CD4-positive, alpha-beta T cell treated with Interleukin-10 for 1 hour (primary cell): ENCODE measurements at places on chromosomes 7 and 10.
A peak's percentile ranks its signal among the peaks of the same experiment; 100 is the strongest.

DNA sequence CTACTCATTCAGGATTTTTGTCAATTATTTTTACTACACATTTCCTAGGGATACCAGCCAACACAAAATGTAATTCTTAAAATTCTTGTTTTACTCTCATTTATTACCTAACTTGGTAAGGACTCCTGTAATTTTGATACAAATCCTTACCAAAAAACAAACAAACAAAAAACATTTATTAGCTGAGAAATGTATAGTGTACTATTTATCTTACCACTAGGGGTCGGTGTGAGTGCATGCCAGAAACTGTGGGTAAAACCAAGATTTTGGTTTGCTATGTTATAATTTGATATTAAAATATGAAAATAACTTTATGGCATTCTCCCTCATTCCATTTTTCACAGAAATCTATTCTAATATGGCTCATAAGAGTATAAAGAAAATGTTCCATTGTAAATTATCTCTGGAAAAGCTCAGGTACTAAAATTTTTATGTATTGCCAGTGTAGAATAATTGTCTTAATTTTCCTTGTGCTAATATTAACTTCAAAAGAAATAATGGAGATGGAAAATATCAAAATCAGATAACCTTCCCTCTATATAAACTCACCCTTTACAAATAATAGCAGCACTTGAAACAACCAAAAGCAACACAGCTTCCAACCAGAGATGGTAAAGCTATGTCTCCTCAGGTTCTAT, 290.8 kb upstream of the PCDH15 start:
- no peak for DNase-seq

DNA sequence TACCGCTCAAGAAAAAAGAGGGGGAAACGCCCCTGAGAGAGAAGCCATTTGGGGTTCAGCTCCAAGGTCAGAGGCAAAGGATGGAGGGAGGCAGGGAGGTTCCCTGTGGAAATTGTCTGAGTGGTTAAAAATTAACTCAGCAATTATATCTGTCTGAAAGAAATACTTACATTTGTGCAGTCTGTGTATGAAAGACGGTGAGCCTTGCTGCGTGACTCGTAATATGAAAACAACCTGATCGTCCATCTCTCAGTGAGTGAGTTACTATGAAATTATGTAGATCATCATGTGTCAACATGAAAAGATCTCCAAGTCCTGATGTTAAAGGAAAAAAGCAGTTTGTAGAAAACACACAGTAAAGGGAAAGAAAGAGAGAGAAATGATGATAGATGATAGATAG, 67.2 kb upstream of the FAM204A start:
- DNase-seq = no peak

GRCh38 chr7:83684928-83685327, 36.0 kb upstream of the SEMA3E start:
- no peak for DNase-seq

DNA sequence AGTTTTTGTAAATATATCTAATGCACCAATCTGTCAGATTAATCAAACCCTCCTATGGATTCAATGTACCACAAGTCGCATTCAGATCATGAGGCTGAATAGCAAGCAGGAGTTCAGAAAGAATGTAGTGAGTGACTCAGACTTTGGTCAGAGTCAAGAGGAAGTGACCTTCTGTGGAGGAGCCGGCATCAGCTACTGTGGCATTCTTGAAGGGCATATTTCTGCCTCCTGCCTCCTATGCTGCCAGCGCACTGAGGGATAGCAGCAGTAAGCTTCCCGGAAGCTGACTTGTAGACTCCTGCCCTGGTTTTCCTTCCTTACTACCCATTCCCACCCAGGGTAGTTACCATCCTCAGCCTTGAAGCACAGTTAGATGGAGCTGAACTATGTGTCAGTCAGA, 867.5 kb downstream of the NRG3 start:
- no peak for DNase-seq

GRCh38 chr7:153103202-153103601, 343.6 kb downstream of the ACTR3B start:
- DNase-seq = no peak

GRCh38 chr10:30028006-30028737, 31.2 kb downstream of the JCAD start:
- peak; percentile 15 for DNase-seq

- no peak for DNase-seq
Observed at GRCh38 chr7:34015651-34016050, 110.3 kb downstream of the BMPER start.

GRCh38 chr7:30446266-30446665, 32.3 kb downstream of the NOD1 start:
- DNase-seq = no peak

- DNase-seq = peak; percentile 54
Observed at GRCh38 chr7:129163875-129164544, 19.5 kb downstream of the TSPAN33 start.
